ENCODE measurements at places on chromosomes 7 and 10.

DNA sequence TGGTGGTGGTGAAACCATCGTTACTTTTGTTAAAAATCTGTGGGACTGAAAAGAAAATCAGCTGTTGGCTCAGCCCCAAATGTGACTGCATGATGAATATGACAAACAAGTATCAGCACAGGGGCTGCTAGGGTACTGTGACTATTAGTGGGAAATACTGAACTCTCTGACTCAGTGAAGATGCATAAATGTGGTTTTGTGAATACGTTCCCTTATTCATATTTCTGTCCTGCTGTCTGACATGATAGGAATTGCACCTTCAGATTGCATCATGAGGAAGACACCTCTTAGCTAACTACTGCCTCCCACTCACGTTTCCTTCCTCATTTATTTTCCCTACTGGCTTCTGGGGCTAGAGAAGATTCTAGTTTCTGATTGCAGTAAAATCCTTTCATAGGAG, 1.4 kb downstream of the CLEC5A start:
- no peak overlapping the region for H3K4me3 ChIP-seq
- DNase-seq, result no peak
- no peak overlapping the region for H3K27ac ChIP-seq
- H3K36me3 ChIP-seq, result no peaks in the 10 kb centered on the region
- H3K4me1 ChIP-seq, result no peaks in the 10 kb centered on the region

GRCh38 chr10:3094609-3095036, 27.3 kb downstream of the PFKP start:
- H3K27me3 ChIP-seq, result no peaks in the 10 kb centered on the region
- no peaks in the 10 kb centered on the region for H3K36me3 ChIP-seq
- no peak overlapping the region for H3K27ac ChIP-seq

GRCh38 chr10:3008518-3009195, 58.7 kb upstream of the PFKP start:
- DNase-seq, result no peak
- H3K36me3 ChIP-seq, result no peaks in the 10 kb centered on the region
- no peaks in the 10 kb centered on the region for H3K4me1 ChIP-seq
- H3K27ac ChIP-seq, result no peak overlapping the region

DNA sequence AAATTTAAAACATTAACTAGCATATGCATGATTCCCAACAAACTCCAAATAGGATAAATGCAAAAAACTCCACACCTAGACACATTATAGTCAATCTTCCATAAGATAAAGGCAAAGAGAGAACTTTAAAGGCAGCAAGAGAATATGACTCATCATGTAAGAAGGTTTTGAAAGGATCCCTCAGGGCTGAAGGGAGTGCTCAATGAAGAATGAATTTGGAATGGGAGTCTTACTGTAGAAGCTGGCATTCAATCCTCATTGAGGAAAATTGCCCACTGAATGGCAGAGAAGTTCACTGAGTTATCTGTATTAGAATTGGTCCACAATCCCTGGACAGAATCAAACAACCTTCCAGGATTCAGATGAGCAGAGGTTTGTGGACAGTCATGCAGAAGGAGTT, 26.1 kb upstream of the ZNF365 start:
- H3K4me3 ChIP-seq, result no peak overlapping the region
- DNase-seq, result no peak
- no peaks in the 10 kb centered on the region for H3K4me1 ChIP-seq
- no peaks in the 10 kb centered on the region for H3K27me3 ChIP-seq

DNA sequence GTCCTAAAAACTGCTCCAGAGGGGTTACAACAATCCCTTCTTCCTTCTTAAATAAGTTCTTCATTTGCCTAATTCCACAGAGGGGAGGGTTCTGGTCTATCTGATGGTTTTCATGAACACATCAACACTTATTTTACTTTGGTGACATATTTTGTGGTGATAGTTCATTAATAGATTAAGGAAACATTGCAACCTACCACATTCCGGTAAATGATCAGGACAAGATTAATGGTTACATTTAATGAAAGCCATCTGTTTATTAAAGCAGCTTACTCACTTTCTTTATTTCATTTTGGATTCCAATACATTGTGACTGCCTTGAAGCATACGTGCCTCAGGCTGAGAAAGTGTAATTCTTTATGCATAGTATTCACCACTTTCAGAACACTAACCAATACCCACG, 101.0 kb downstream of the SKIDA1 start:
- H3K27ac ChIP-seq, result no peak overlapping the region
- H3K4me1 ChIP-seq, result no peaks in the 10 kb centered on the region
- no peaks in the 10 kb centered on the region for H3K27me3 ChIP-seq

DNA sequence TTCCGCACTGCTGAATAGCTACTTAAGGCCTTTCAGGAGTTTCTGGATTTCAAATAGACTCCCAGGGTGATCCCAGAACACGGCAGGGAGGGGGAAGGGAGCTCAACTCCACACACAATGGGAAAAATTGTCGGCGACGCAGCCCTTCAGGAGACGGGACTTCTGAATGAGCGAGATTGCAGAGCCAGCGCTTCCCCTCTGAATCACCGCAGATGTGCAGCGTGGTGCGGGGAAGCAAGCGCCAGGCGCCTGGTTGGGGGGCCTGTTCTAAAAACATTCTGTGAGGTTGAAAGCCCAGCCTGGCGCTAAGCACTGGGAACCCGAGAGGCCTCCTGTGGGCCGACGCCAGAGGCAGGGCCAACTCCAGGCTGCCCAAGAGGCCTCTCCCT, 163.3 kb downstream of the MAD1L1 start:
- no peaks in the 10 kb centered on the region for H3K4me1 ChIP-seq
- no peaks in the 10 kb centered on the region for H3K27me3 ChIP-seq
- no peaks in the 10 kb centered on the region for H3K36me3 ChIP-seq
- no peak overlapping the region for H3K4me3 ChIP-seq
- DNase-seq, result no peak
- no peak overlapping the region for H3K27ac ChIP-seq

DNA sequence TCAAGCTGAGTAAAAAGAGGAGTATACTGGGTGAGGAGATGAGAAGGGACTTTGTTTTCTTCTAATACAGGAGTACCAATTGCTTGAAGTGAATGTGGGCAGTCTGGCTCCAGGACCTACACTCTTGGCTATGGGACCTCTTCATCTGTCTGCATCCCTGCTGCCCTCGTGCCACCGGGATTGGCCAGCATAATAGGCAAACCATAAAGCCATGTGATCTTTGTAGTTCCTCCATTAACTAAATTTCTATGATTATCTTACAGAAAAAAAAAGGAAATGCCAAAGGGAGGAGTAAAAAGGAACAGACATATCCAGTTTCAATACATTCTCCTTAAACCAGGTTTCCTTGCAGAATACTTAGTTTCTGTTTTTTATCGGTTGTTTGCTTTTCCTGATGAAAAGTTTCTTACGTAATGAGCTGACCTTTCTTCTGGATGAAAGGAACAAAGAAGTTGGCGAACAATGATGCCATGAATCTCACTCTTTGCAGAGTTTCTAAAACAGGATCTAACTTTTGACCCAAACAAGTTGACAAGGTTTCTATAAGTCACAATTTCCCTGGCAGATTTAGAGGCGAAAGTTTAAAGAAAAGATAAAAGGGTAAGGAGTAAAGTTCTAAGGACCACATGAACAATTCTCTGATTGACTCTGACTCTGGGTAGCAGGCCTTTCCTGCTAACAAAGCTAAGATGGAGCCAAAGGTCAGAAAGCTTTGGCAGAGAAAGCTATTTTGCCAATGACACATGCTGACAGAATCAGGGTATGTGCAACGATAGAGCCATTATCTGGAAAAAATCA, 54.1 kb downstream of the LAMB1 start:
- peaks cover 76% of the 10 kb centered on the region for H3K4me1 ChIP-seq
- H3K36me3 ChIP-seq, result peaks cover 44% of the 10 kb centered on the region
- no peak overlapping the region for H3K4me3 ChIP-seq

DNA sequence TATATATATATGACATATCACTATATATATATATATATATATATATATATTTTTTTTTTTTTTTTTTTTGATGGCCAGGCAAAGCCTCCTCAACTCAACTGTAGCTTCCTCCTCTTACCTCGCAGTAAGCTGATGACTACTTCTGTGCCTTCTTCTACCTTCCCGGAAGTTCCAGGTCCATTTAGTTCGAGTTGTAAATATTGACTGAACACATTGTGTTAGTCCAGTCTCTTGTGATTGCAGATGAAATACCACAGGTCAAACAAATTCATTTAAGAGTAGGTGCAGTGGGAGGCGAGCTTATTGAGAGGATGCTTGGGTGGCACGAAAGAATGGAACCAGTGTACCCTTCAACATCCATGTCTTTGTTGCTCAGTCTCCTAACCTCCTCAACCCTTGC, 144.6 kb downstream of the ST7 start:
- no peak for DNase-seq
- 0 out of 2 replicates have a peak, but pooled peaks cover 2% of the 10 kb centered on the region for H3K4me1 ChIP-seq
- H3K27ac ChIP-seq, result no peak overlapping the region
- H3K4me3 ChIP-seq, result no peak overlapping the region

- DNase-seq, result no peak
- H3K27me3 ChIP-seq, result no peaks in the 10 kb centered on the region
- no peak overlapping the region for H3K4me3 ChIP-seq
- no peaks in the 10 kb centered on the region for H3K36me3 ChIP-seq
These were observed 154.4 kb downstream of the AMPH start for GRCh38 chr7:38476764-38477163.

DNA sequence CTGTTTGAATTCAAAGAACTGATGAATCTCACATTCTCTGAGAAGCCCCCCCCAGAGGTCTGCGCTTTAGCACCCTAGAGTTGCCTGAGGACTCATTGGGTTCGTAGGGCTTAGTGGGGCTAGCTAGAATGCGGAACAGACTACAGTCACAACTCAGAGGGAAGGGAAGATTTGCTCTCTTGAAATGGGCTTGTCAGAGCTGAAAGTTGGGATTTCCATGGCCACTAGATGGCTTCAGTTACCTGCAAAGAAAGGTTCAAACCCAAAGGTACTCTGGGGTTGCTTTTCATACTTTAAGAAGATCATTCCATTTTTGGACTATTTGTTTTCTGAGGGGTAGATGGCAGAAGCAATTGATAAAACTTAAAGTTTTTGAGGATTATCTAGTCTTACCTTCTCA, 205.0 kb downstream of the BBS9 start:
- H3K27ac ChIP-seq, result no peak overlapping the region
- DNase-seq, result no peak
- no peaks in the 10 kb centered on the region for H3K4me1 ChIP-seq
- H3K36me3 ChIP-seq, result no peaks in the 10 kb centered on the region

DNA sequence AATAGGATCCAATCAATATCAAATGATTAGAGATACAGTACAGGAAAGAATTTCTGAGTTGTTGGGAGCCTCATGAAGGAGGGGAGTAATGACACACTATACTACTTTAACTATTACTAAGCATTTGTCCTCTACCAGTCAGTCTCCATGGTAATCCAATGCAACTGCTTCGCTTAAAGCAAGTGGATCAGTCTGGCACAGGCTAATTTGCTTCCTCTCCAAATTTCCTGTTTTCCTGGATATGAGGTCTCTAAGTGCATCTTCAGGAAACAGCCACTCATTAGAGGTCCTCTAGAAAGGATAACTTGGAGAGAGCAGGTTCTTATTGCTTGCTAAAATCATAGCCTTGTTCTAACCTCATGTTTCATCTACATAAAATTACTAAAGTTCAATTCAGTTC, 8.4 kb upstream of the SEPTIN7 start:
- DNase-seq, result no peak
- H3K27ac ChIP-seq, result no peak overlapping the region
- H3K36me3 ChIP-seq, result no peaks in the 10 kb centered on the region

- no peaks in the 10 kb centered on the region for H3K4me1 ChIP-seq
- H3K27ac ChIP-seq, result no peak overlapping the region
- H3K27me3 ChIP-seq, result no peaks in the 10 kb centered on the region
These were observed 6.4 kb upstream of the RPP30 start for GRCh38 chr10:90865401-90865800.

- H3K4me1 ChIP-seq, result no peaks in the 10 kb centered on the region
- H3K36me3 ChIP-seq, result no peaks in the 10 kb centered on the region
- H3K27ac ChIP-seq, result no peak overlapping the region
- no peak overlapping the region for H3K4me3 ChIP-seq
These were observed 243.8 kb downstream of the DYNC1I1 start for GRCh38 chr7:96016056-96016586.

- H3K27ac ChIP-seq, result peak overlapping the region; percentile 42
- H3K4me1 ChIP-seq, result peaks cover 11% of the 10 kb centered on the region
- peak; percentile 26 for DNase-seq
- no peak overlapping the region for H3K4me3 ChIP-seq
- H3K36me3 ChIP-seq, result no peaks in the 10 kb centered on the region
- no peaks in the 10 kb centered on the region for H3K27me3 ChIP-seq
These were observed 21.6 kb upstream of the WASL start for GRCh38 chr7:123770378-123770777.

- H3K4me3 ChIP-seq, result no peak overlapping the region
- no peak for DNase-seq
- H3K27me3 ChIP-seq, result no peaks in the 10 kb centered on the region
These were observed 140.9 kb upstream of the MKLN1 start for GRCh38 chr7:131186816-131187215.

DNA sequence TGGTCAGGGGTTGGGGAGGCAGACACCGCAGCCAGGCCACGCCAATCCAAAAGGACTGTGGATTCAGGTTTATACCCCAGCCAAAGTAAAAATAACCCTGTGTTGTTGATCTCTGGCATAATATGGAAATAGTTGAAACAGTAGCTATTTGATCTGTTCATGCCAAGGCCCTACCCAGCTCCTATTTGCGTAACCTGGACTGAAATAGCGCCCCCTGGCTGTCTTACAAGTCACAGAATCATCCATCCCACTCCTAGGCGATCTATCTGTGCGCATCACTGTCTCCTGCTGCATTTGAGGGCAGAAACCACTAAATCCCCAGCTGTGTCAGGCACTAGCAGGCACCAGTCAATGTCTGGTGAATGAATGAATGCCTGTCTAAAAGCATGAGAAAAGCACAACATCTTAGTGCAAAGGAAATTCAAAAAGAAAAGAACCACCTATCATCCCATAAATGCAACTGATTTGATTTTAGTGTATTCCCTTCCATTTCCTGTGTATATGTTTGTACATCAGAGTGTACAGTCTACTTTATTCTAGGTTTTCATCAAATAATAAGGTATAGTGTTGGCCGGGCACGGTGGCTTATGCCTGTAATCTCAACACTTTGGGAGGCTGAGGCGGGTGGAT, 160.0 kb downstream of the SLIT1 start:
- no peaks in the 10 kb centered on the region for H3K36me3 ChIP-seq
- no peak for DNase-seq
- no peaks in the 10 kb centered on the region for H3K27me3 ChIP-seq
- H3K4me1 ChIP-seq, result peaks cover 13% of the 10 kb centered on the region

- no peaks in the 10 kb centered on the region for H3K4me1 ChIP-seq
- DNase-seq, result peak; percentile 17
- H3K27ac ChIP-seq, result no peak overlapping the region
- no peaks in the 10 kb centered on the region for H3K36me3 ChIP-seq
- no peaks in the 10 kb centered on the region for H3K27me3 ChIP-seq
These were observed 342.7 kb upstream of the ETV1 start for GRCh38 chr7:14332155-14332554.

GRCh38 chr7:1311406-1312135, 78.9 kb downstream of the UNCX start:
- H3K27ac ChIP-seq, result peak overlapping the region; percentile 20
- DNase-seq, result no peak
- H3K4me1 ChIP-seq, result no peaks in the 10 kb centered on the region
- H3K4me3 ChIP-seq, result no peak overlapping the region
- H3K36me3 ChIP-seq, result no peaks in the 10 kb centered on the region

Data from SJCRH30 (cell line).